Activated CD8-positive, alpha-beta T cell treated with anti-CD3 and anti-CD28 coated beads, Interleukin-2, amount 10 ng/mL, durations not matched to agents 7 days and 5 days (primary cell): ENCODE measurements at places on chromosomes 12 and 14. TPM values are rescaled to one million over a fixed set of nuclear protein-coding genes. Genes with fewer than 3 reads are reported as not detected.

The BCL11B gene
- 70.6 TPM for total RNA-seq

The ESR2 gene
- 0.16 TPM for total RNA-seq

The ANG gene
- 1.1 TPM for total RNA-seq

The NRIP2 gene
- total RNA-seq, result not detected

The IL22 gene
- total RNA-seq, result not detected

The PAX9 gene
- total RNA-seq, result not detected

The A2M gene
- total RNA-seq, result not detected

The NID2 gene
- total RNA-seq, result 0.29 TPM

The OR4K1 gene
- not detected for total RNA-seq

- no peak for DNase-seq
Measured at GRCh38 chr12:126384026-126384564, 1318.9 kb downstream of the AACS start.

GRCh38 chr12:45468751-45469615 lies 253.1 kb downstream of the ANO6 start:
- no peak for DNase-seq

GRCh38 chr12:92342574-92342973 lies 196.9 kb upstream of the BTG1 start:
- no peak for DNase-seq

DNA sequence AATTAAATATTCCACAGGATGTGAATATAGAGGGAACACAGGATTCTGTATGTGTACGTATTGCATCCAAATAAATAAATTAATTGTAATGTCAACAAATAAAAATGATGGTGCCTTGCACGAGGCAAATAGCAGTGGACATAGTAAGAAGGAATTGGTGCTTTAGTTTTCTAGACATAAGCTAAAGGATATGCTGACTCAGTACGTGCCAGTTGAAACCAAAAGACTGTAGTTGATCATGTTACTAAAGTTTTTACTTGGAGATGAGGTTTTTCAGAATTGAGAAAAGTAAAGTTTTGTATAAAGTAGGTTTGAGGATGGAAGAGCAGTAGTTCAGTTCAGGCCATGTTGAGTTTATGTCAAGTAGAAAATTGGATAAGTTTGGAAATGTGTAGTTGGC lies 807.2 kb downstream of the SLC16A7 start:
- no peak for DNase-seq

DNA sequence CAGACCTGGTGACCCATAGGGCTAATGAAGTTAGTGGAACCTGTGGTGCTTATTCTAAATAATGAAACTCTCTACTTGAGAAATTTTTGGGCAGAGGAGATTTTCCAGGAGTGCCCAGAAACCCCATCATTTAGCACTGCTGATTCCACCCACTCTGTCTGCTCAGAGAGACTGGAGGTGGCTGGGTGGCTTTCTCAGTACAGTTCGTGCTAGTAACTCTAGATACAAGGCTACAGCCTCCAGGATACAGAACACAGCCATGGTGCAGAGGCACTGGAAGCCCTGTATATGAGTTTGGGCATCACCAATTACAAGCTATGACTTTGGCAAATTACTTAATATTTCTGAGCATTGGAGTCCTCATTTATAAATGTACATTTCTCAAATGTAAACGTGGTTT lies 32.4 kb downstream of the CCDC177 start:
- DNase-seq, result no peak

- no peak for DNase-seq
Measured at GRCh38 chr12:64790166-64790565, 31.0 kb upstream of the GNS start.

DNA sequence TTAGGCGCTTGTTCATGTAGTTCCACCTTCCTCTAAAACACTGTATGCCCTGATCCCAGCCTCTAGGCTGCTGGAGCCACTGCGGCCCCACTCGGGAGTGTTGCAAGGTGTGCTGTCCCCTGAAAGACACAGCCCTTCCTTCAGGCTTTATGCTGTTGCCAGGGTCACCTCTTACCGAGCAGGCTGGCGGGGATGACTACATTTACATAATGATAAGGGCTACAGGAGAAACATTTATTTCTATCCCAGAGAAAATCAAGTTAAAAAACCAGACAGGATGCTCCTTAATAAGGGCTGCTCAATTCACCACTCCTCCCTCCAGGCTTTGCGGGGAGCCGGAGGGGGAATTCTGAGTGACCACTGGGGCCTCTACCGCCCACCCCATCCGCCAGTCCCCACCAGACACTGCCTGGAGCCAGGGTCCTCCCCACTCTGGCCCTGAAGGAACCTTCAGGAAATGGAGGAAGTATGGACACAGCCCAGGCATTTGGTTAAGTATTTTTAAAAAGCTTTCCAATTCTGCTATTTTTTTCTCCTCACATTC lies 200.6 kb downstream of the TTC7B start:
- DNase-seq, result no peak

- peak; percentile 11 for DNase-seq
Measured at GRCh38 chr14:99116741-99117295, 155.2 kb downstream of the BCL11B start.

DNA sequence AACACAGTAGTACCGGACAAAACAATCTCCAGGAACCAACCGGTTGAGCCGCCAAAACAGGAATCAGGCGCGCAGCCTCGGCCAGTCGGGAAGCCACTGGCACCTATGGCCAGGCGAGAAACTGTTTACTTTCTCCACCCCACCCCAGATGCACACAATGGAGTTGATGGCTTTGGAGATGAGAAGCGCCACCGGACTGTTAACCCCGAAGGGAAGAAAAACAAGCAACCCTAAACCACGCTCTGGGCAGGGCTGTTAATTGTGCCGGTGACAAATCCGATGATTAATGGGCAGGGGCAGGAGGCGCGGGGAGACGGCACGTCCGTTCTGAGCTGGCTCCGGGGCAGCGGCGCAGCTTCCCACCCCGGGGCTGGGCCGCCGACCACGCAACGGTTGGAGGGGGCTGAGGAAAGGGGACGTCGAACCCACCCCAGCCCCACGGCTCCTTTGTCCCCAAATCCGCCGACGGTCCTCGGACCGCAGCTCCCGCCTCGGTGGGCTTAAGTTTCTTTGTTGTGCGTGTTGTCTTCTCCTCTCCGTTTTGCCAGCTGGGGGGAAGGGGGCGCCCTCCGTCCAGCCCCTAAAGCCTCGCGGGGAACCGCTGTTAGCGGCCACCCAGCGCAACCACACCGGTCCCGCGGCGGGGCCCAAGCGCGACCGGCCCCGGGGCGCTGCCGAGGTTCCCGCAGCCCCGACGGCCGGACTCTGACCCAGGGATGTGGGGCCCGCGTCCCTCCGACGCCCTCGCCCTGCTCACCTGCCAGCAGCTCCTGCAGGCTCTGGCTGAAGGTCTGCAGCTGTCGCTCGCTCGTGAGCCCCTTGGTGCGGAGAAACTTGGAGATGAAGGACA lies 790 bp downstream of the BTG1 start:
- DNase-seq, result peak; percentile 56

GRCh38 chr12:69392179-69392928 lies 32.8 kb downstream of the YEATS4 start:
- no peak for DNase-seq

- DNase-seq, result no peak
Measured at GRCh38 chr12:5648692-5649359, 216.9 kb downstream of the NTF3 start.

DNA sequence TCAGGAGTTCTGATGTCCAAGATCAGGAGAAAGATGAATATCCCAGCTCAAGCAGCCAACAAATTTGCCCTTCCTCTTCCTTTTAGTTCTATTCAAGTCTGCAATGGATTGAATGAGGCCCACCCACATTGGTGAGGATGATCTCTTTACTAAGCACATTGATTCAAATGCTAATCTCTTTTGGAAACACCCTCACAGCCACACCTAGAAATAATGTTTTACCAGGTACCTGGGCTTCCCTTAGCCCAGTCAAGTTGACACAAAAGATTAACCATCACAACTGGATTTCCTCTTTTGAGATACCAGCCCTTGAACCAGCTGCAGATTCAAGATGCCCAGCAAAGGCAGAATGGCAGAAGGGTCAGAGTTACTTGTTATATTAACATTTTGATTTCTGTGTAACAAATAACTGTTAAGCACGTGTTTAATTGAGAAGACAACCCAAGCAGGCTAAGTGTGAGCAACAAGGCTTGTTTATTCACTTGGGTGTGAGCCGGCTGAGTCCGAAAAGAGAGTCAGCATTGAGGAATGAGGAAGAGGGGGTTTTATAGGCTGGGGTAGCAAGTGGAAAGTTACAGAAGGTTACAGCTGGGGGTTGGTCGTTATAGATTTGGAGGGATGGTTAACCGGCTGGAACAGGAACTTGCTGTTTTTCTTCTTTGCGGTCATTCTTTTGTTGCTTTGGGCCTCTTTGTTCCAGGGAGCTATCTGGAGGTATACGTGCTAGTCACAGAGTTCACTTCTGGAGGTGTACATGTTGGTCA lies 180.3 kb downstream of the EMP1 start:
- DNase-seq, result no peak

DNA sequence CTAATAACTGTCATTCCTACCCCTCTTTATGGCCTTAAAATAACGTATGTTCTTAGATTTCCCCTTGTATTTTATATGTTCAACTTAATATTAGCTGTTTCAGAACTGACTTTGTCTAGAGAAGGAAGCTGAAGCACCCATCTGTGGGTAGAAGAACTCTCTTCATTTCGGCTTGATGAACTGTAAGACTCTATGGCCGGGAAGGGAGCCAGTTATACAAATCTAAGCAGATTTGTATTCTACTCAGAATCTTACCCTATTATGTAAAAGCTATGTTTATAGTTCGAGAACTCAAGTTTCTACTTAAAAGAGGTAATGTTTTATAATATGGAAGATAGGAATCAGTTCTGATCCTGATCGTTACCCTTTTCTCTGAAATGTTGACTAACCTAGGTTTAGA lies 390.9 kb upstream of the PRICKLE1 start:
- DNase-seq, result no peak

GRCh38 chr12:124549629-124550028 lies 17.8 kb downstream of the NCOR2 start:
- DNase-seq, result no peak

GRCh38 chr12:69513297-69513696 lies 43.1 kb downstream of the FRS2 start:
- DNase-seq, result no peak

DNA sequence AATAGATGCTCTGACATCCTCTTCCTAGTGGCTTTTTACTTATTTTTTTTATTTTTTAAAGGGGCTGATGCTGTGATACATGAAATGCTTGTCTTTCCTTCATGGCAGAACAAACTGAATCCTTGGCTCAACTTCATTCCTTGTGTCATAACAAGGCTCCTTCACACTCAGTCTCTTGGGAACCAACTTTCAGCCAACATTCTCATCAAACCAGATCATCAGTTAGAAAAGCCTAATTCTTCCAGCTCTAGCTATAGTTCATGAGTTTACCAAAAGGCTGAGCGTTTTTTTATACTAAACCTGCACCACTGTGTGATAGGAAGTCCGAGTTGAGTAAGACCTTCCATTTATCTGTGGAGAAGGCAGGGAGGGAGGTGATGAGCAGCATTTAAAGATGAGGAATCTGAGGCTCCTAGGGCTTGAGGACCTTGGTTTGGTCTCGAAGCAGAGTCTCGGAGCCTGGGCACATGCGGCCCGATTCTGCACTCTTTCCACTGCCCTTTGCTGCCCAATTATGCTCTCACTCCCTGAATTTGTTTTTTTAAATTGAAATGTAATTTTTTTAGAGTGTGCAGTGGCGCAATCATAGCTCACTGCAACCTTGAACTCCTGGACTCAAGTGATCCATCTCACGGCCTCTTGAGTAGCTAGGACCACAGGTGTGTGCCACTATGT lies 8.2 kb downstream of the GPRC5D start:
- DNase-seq, result no peak

- DNase-seq, result no peak
Measured at GRCh38 chr12:43066471-43066870, 476.9 kb upstream of the PRICKLE1 start.

- DNase-seq, result no peak
Measured at GRCh38 chr12:13028825-13029570, 15.2 kb upstream of the FAM234B start.

- no peak for DNase-seq
Measured at GRCh38 chr12:101749657-101750056, 10.4 kb upstream of the SYCP3 start.

GRCh38 chr14:24390701-24391468 lies 7.9 kb upstream of the NYNRIN start:
- no peak for DNase-seq

- DNase-seq, result no peak
Measured at GRCh38 chr14:105256292-105256960, 8.1 kb downstream of the BTBD6 start.

DNA sequence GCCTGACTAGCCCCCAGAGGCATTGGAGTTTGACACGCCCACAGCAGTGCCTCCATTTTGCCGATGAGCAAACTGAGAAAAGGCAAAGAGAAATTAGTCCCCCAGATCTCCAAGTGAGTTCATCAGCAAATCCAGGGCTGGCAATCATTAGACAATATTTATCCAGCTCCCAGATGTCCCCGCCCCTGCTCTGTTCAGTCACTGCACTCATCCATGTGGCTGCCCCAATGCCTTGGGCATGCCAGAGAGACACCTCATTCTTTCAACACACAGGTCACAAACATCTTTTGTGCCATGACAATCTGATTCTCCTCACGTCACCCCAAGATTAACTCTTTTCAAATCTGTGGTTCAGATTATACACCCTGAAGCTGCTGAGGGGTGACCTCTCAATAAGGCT lies 43.5 kb downstream of the DPF3 start:
- DNase-seq, result no peak

GRCh38 chr12:117430246-117430645 lies 68.8 kb upstream of the NOS1 start:
- DNase-seq, result no peak

DNA sequence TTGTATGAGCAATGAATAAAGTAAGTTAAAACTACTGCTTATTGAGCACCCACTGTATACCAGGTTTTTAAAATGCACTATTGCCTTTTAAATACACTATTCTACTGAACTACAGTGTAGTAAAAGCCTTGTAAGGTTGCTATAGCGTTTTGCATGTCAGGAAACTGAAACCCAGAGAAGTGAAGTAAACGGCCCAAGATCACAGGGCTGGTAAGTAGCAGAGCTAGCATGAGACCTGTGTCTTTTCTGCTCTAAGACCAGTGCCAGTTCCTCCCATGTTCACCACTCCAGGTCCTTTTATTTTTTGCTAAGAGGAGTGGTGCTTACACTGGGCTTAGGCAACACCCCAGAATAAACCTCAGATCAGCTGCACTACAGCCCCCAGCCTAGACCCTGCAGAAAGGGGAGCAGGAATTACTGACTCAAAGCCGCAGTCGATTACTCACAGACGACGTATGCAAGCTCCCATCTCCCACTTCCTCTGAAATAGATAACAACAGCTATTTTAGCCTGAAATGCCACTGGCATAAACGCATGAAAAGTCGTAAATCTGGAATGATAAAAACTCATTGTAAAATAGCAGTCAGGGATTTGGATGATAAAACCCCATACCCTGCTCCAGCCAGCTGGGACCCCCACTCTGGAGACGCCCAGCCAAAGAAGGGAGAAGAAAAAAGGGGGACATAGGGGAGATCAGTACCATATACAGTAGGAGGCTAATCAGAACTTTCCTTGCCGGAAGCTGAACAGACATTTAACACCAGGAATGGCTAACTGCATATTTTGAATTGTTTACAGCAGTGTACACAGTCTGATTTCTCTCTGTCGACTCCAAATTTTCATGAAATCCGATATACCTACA lies 108.3 kb downstream of the NUAK1 start:
- no peak for DNase-seq

GRCh38 chr12:91947459-91947858 lies 198.2 kb downstream of the BTG1 start:
- no peak for DNase-seq
